ENCODE measurements at places on chromosomes 2 and 18. TPM values are rescaled to one million over a fixed set of nuclear protein-coding genes. Genes with fewer than 3 reads are reported as not detected.

Gene FTCDNL1
- total RNA-seq: 7.3 TPM

DNA sequence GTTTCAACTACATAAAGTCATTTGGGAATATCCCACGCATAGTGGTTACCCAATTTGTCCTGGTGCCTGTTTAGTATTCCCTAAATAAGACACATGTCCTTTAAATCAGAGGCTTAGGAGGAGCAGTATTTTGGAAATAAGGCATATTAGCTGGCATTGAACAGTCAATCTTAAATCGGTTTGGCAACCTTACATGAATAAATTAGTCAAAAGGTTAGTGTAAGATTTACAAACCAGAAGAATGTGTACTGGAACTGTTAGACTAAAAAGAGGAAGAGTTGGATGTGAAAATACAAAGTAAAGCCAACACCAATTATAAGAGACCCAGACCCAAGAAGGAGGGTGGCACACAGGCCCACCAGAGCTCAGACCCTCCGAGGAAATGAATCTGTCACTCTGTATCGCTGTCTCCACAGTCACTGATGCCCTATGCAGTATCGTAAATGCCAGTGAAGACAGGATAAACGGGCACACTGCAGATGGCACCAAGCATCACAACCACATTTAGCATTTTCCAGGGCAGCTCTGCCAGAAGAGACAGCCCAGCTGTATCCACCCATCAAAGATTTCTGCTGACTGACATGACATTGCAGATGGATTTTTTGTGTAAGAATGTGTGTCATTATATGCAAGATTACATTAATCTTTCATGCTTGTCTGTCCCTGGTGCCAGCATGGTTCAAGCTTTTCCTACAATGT lies 90.4 kb downstream of the CERKL start:
- H3K4me1 ChIP-seq: no peaks in the 10 kb centered on the region
- no peak for DNase-seq
- no peaks in the 10 kb centered on the region for H3K27me3 ChIP-seq
- H3K4me3 ChIP-seq: no peak overlapping the region
- no peak overlapping the region for H3K27ac ChIP-seq

DNA sequence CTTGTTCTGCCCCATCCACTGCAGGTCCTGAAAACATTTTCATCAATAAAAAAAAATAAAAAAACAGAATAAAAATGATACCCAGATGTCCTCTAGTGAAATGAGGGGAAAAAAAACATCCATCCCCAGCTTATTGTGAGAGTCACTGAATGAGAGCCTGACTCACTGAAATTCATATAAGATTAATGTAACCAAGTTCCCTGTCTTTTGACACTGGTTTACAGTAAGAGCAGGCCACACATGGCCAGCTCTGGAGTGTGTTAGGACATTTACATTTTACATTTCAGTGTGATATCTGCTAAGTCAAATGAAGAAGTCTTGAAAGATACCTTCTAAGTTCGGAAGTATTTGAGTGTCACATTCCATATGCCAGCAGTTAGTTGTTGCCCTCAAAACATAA lies 21.1 kb upstream of the IL18R1 start:
- H3K27ac ChIP-seq: no peak overlapping the region
- no peak for DNase-seq
- H3K36me3 ChIP-seq: no peaks in the 10 kb centered on the region
- H3K4me1 ChIP-seq: peaks cover 12% of the 10 kb centered on the region

GRCh38 chr2:199470361-199470671 lies 12.6 kb upstream of the SATB2 start:
- H3K27ac ChIP-seq: no peak overlapping the region
- DNase-seq: no peak
- peaks cover 100% of the 10 kb centered on the region for H3K27me3 ChIP-seq
- H3K4me3 ChIP-seq: no peak overlapping the region
- H3K36me3 ChIP-seq: no peaks in the 10 kb centered on the region

Data from suprapubic skin (tissue), 4 donors.